Aorta (tissue), 5 donors: ENCODE measurements at places on chromosomes 5 and 9. TPM values are rescaled to one million over a fixed set of nuclear protein-coding genes. Genes with fewer than 3 reads are reported as not detected.

DNA sequence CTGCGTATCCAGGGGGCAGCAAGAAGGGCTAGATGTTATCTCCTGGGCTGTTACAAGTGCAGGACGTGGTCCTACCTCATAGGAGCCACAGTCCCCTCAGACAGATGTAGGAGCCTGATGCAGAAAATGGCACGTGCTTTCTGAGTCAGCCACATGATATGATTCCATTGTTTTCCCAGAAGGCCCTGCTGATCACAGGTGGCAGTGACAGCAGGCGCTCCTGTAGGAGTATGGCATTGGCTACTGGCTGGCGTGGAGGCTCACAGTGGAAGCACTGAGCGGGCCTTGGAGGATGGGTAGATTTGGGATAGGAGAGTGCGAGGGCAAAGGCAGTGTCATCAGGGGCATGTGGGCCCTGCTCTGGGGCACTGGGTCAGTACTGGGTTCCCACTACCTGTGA, 21.9 kb downstream of the USP20 start:
- H3K36me3 ChIP-seq, result peaks cover 6% of the 10 kb centered on the region
- no peak overlapping the region for H3K4me3 ChIP-seq

- no peaks in the 10 kb centered on the region for H3K4me1 ChIP-seq
- H3K27me3 ChIP-seq, result no peaks in the 10 kb centered on the region
- no peak overlapping the region for H3K27ac ChIP-seq
- H3K4me3 ChIP-seq, result no peak overlapping the region
- DNase-seq, result peak; percentile 82
Observed at GRCh38 chr9:84397151-84397728, 56.7 kb upstream of the SLC28A3 start.

DNA sequence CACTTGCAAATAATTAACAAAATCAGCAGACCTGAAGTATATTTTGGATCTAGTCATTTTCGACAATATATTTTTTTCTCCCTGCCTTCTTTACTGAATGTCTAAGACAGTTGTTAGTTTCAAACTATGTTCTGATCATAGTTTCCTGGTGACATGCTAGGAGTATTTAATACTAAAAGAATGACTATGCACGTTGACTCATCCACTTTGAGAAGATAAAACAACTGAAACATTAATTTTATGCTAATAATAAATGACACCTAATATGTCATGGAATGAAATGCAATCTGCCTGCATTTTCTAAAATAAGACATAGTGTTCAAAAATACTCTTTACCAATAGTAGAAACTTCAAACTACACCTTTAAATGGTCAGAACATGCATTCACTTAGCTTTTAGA, 2123.7 kb upstream of the C9orf72 start:
- DNase-seq, result no peak
- no peaks in the 10 kb centered on the region for H3K27me3 ChIP-seq
- no peaks in the 10 kb centered on the region for H3K4me1 ChIP-seq
- H3K4me3 ChIP-seq, result no peak overlapping the region

DNA sequence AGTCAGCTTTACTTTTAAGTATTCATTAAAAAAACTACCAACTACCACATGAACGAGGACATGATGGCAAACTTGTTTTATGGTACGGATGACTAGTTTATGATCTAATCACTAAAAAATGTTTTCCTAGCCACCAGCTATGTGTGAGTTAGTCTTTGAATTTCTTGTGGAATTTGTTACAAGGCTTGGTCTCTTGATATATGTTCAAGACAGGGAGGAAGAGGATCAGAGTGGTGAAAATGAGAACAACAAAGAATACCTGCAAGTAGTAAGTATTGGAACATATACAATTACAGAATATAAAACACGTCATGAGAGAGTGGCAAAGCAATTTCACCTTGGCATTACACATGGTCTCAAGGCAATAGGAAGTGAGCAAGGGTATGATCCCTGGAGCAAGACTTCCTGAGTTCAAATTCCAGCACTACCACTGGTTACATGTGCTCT, 548.6 kb upstream of the TLE4 start:
- H3K4me1 ChIP-seq, result no peaks in the 10 kb centered on the region
- H3K36me3 ChIP-seq, result no peaks in the 10 kb centered on the region
- H3K27me3 ChIP-seq, result no peaks in the 10 kb centered on the region
- H3K27ac ChIP-seq, result no peak overlapping the region

DNA sequence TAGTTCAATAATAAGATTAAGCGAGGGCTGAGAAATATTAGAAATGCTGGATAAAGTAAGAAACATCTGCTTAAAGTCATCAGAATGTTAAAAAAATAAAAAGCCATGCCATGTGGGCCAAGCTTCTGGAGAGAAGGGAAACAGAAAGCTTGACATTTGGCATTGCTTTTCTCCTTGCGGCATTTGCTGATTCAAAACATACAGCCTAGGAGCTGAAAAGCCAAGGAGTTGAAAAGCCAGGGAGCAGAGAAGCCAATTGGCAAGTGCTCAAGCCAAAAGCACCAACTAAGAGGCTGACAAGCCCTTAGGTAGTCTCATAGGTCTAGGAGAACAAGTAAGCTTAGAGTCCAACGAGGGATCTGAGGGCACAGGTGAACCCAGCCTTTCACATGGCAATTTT, 754.3 kb downstream of the TLE4 start:
- H3K36me3 ChIP-seq, result no peaks in the 10 kb centered on the region
- H3K4me1 ChIP-seq, result no peaks in the 10 kb centered on the region

DNA sequence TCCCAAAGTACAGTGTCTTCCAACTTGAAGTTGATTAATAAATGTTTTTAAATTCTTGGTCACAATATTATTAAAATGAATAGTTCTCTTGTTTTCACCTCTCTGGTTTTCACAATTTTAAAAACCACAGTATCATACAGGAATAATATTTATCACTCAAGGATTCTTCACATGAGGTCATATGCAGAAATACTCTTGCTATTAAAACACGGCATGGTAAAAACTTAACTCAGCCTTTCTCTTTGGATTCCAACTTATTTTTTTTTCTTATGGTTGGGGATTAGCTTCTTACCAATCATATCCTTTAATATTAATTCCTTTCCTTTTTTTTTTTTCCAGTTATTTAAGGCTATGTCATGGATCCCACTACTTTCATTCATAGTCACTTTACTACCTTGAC, 289.4 kb downstream of the ADAMTS6 start:
- H3K4me3 ChIP-seq, result no peak overlapping the region
- H3K27me3 ChIP-seq, result no peaks in the 10 kb centered on the region
- H3K36me3 ChIP-seq, result no peaks in the 10 kb centered on the region
- no peak for DNase-seq

DNA sequence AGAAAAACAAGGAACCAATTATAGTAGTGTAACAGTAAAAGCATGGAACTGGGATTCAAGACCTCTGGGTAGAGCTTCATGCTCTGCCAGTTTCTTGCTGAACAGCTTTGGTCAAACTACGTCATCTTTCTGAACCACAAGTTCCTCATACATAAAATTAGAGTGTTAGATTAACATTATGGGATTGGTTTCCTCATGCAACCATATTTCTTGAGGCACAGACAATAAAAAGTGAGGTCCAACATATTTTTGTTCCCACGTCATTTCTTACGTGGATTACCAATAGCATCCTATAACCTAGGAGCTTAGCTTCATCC, 354.8 kb downstream of the TMEM232 start:
- H3K4me1 ChIP-seq, result no peaks in the 10 kb centered on the region
- H3K4me3 ChIP-seq, result no peak overlapping the region
- no peak overlapping the region for H3K27ac ChIP-seq
- DNase-seq, result no peak
- no peaks in the 10 kb centered on the region for H3K27me3 ChIP-seq

Gene ORM2
- total RNA-seq, result not detected

Gene HMGXB3
- 27.6 TPM for total RNA-seq

Gene ANKRD31
- 0.16 TPM for total RNA-seq

Gene C5orf63
- total RNA-seq, result 4.2 TPM

Gene KLHL3
- total RNA-seq, result 20.7 TPM
